GOT3 (cell line): ENCODE measurements at places on chromosomes 12 and 14.

DNA sequence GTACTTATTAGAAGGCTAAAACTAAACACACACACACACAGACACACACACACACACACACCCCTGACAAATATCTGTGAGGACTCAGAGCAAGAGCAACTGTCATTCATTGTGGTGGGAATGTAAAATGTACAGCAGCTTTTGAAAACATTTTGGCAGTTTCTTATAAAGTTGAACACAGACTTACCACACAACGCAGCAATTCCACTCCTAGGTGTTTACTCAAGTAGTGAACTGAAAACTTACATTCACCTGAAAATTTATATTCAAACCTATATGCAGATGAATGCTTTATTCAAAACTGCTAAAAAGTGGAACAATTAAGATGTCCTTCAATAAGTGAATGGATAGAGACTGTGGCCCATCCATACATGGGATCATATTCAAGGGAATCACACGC is 18.6 kb downstream of the ZNF605 start:
- DNase-seq = no peak

DNA sequence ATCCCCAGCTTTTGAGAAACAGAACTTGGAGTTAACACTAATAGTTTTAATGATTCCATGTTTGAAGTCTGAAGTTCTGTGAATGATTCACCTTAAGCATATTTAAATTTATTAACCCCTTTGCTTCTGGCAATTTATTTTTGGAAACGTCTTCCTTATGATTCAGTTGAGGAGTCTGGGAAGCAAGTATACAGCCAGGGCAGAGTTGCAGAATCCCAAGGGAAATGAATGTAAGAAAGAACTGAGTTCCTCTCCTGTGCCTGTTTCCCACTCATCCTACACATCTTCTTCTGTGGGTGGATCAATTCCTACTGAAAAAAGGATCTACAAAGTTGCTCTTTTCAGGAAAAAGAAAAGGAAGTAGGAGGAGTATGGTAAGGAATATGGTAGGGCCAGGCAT is 108.2 kb upstream of the CCDC91 start:
- DNase-seq = no peak

- no peak for DNase-seq
Measured at GRCh38 chr14:63401646-63402045, 82.9 kb upstream of the GPHB5 start.

DNA sequence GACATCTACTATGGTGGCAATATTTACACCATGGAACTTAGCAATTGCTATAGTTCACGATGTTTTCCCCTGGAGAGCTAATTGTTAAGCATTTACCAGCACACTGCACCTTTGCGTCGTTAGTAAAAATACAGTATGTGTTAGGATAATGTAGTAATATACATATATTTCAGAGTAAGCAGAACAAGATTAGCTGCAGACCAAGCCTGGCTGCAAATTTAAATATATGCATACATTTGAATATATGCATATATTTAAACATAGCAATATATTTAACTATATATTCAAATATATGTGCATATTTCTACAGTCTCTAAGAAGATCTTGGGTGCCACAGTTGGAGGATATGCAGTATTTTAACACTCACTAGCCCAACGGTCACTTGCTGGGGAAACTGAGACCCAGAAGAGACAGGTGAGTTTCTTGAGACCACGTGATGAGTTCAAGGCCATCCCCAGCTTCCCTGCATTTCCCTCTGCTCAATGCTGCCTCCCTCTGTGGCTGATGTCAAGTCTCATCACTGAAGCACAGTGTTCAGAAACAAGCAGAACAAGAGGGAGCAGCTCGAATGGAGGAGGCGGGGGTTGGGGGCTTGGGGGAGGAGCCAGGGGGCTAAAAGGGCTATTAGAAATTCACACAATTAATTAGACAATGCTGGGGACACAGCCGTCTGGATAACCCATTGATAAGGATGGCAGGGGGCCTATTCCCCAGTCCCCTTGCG is 708.0 kb downstream of the MED13L start:
- DNase-seq = no peak

DNA sequence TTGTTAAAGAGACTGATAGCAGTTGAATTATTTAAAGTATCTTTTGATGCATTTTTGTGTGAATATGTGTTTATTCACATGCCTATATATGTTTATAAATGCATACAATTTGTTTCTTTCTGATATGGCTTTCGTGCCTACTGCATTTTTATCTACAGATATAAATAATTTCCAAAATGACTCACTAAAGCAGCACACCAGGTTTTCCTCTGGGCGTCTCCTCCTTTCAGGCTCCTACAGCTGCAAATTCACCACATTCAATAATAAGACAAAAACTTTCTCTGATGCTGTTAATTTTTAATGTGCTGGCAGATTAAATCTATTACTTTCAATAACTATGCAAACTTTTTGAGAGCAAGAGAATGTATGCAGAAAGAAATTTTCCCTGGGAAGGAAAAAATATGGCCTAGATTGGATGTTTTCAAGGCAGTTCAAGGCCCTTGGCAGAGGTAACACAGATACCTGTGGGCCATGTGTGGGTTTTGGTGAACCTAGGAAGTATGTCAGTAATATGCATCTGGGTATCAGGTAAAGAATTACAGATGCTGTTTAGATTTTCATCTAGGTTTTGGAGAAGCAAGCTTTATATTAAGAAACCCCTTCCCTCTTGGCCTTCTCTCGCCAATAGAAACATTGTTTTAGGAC is 381.8 kb downstream of the EGLN3 start:
- DNase-seq = no peak

GRCh38 chr14:104519721-104520120 is 59.8 kb upstream of the C14orf180 start:
- DNase-seq = no peak

DNA sequence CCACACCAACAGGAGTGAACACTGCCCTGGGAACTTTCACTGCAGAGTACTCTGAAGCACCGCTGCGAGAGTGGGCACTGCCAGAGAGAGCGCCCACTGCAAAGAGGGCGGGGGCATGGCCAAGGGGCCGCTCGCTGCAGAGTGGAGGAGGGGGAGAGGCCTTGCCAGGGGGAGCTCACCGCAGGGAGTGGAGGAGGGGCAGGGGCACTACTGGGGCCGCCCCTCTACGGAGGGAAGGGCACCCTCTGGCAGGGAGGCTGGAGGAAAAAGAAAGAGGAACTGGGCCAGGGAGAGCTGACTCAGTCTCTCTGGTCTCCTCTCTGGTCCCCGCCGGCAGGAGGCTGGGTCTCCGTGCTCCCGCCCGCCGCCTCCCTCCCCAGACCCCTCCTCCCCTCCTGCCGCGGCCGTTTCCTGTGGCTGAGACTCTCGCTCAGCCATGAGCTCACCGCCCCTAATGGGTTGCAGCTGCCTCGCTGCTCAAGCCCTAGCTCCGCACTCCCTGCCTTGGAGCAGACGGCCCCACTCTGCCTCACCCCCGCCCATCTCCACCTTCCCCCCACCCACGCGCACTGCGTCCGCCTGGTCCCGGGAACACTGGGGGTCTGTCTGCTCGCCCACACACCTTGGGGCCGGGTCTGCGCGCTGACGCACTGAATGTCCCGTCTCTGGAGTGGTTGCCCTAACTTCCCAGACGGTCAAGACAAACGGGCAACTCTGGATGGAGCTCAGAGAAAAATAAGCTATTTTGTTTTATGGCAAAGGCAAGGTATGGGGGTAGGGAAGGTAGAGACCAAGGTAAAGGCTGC is 1.3 kb downstream of the ARHGEF40 start:
- no peak for DNase-seq

- no peak for DNase-seq
Measured at GRCh38 chr12:93766796-93767523, 89.8 kb downstream of the CRADD start.

GRCh38 chr14:94066089-94066676 is 14.8 kb downstream of the DDX24 start:
- no peak for DNase-seq

GRCh38 chr14:94853920-94854319 is 84.0 kb upstream of the GSC start:
- DNase-seq = no peak

GRCh38 chr14:65162031-65162430 is 59.7 kb upstream of the MAX start:
- DNase-seq = no peak

DNA sequence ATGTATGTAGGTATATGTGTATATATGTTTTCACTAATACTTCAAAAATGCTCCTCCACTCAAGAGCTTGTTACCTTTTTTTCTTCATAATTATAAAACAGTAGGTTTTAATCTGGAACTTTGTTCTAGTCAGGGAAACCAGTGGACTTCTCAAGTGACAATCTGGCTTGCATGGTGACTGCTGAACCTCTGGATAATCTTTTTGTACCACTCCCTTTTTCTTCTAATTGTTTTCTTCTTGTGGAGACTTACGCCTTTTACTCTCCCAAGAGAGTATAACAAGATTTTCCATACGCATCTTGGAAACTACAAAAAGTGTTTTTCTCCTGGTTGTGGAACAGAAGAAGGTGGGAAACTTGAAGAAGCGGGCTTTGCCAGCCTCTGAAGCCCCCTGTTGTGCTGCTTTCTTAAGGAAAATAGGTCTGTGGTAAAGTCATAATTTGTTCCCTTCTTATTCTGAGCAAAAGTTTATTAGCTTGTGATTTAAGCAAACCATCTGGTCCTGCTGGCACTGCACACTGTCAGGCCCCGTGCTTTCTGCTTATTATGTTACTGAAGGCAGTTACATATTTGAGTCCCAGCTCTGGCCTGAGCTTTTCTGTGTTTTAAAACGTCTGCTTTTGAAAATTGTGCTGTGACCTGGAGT is 291.8 kb downstream of the ERC1 start:
- DNase-seq = no peak

DNA sequence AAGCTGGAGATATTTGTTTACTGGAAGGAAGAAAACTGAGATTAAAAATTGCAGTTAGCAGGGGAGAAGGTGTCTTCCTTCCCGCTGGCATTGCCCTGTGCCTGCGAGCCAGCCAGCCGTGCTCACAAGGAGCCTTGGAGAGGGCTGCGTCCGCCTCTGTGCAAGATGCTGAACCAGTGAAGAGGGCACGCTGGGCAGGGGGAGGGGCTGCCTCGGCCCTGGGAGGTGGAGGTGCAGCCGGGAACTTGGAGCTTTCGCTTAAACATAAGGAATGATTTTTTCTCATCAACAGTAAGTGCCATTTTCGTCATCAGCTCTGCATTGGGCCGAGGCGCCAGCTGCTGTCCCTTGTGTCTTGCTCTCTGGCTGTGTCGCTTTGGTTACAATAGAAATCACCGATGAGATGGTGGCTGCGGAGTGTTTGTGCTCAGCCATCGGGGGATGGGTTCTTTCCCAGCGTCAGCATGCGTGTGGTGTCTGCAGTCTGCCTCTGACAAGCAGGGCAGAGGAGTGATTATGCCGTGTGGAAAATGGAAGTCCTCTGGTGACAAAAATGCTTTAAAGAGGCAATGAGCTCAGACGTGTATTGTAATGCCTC is 97.3 kb downstream of the ESR2 start:
- no peak for DNase-seq

GRCh38 chr14:74794947-74795346 is 31.8 kb downstream of the YLPM1 start:
- no peak for DNase-seq

GRCh38 chr14:86027144-86027543 is 497.2 kb downstream of the FLRT2 start:
- no peak for DNase-seq

GRCh38 chr14:36671149-36671548 is 9.5 kb downstream of the PAX9 start:
- no peak for DNase-seq

GRCh38 chr12:58253663-58254062 is 312.3 kb downstream of the ATP23 start:
- no peak for DNase-seq

GRCh38 chr14:99378782-99379214 is 101.9 kb downstream of the SETD3 start:
- no peak for DNase-seq

- DNase-seq = no peak
Measured at GRCh38 chr12:454833-455232, 4.9 kb upstream of the B4GALNT3 start.

DNA sequence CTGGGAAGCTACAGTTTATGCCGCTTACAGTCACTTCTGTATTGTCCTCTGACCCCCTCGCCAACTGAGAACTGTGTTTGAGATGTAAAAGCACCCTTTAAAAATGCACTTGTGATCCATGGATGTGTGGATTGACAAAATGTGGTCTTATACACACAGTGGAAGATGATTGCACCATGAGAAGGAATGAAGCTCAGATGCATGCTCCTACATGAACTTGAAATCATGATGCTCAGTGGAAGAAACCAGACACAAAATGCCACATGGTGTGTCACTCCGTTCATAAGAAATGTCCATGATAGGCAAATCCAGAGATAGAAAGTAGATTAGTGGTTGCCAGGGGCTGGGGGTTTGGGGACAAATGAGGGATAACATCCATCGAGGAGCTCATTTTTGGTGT is 58.0 kb downstream of the PITPNM2 start:
- no peak for DNase-seq

DNA sequence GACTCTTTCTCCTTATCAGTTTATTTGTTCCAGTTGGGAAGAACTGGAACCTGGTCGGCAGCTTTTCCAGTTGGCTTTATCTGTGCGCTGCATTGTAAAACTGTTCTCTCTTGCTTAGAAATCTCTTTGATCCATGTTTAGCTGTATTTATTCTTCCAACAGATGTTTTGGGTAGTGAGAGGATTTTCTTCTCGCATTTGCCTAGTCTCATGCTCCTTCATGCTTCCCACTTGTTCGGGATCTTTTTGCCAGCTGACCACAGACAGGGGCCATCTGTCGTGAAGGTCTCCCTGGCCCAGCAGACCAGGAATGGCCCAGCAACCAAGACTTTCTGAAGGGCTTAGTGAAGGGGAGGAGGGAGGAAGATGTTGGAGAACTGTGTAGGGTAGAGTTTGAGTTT is 21.6 kb downstream of the NTF3 start:
- no peak for DNase-seq
